Activated CD4-positive, alpha-beta T cell treated with anti-CD3 and anti-CD28 coated beads for 36 hours (primary cell): ENCODE measurements at places on chromosomes 16 and 17. TPM values are rescaled to one million over a fixed set of nuclear protein-coding genes. Genes with fewer than 3 reads are reported as not detected.

The SHISA9 gene
- total RNA-seq: not detected

The UTS2R gene
- total RNA-seq: not detected

GRCh38 chr17:65455972-65456343, 105.5 kb downstream of the AXIN2 start:
- peak; percentile 34 for DNase-seq

- DNase-seq: no peak
Observed at GRCh38 chr17:65177901-65178300, 40.7 kb downstream of the RGS9 start.

DNA sequence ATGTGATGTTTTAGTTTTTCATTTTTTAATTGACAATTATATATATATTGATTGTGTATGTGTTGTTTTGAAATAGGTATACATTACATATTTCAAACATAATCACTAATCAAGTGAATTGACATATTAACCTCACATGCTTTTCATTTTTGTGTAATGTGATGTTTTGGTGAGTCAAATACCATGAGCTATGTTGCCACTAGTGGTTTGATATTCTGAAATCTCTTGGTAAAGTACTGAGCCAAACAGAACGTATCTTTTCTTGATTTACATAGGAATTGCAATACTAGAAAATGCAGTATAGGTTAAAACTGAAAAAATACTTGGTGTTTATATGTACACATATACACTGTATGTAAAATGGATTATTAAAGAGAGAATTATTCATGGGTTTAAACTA, 65.2 kb upstream of the SIAH1 start:
- no peak for DNase-seq

DNA sequence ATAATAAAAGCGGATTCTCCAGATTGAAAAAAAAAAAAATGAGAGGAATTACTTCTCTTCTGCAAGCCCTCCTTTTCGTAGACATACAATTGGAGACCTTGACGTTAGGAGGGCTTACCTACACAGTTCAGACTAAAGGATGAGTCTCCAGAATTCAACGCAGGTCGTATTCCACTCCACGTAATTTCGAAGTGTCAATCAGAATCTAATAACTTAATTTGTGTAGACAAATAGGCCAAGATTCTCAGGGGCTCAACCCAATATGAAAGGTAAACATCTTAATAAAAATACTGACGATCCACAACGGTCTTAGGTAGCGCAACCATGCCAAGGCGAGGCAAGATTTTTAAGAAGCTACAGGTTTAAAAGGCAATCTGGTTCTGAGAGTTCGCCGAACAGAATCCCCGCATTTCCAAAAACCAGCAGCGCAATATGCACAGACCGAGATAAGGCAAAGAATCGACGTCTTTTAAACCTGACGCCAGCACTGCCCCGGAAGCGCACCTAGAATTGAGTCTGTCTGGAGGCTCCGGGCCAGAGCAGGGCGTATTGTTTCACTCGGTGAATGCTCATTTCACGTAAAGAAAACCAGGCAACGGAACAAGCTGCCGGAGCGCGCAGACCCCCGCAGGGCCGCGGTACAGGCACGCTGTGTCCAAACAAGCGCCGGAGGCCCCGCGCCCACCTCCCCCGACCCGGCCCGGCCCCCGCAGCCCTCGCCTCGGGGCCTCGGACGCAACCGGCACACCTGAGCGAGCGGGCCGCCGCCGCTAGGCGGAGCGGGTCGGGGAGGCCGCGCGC, 623 bp downstream of the MBTPS1 start:
- peak; percentile 75 for DNase-seq

- DNase-seq: peak; percentile 66
Observed at GRCh38 chr17:31533546-31534155, 142.2 kb downstream of the RAB11FIP4 start.
